ENCODE measurements at places on chromosomes 6 and 20.
A peak's percentile ranks its signal among the peaks of the same experiment; 100 is the strongest.

GRCh38 chr6:137678451-137678850, 184.3 kb upstream of the OLIG3 start:
- no peak for DNase-seq

DNA sequence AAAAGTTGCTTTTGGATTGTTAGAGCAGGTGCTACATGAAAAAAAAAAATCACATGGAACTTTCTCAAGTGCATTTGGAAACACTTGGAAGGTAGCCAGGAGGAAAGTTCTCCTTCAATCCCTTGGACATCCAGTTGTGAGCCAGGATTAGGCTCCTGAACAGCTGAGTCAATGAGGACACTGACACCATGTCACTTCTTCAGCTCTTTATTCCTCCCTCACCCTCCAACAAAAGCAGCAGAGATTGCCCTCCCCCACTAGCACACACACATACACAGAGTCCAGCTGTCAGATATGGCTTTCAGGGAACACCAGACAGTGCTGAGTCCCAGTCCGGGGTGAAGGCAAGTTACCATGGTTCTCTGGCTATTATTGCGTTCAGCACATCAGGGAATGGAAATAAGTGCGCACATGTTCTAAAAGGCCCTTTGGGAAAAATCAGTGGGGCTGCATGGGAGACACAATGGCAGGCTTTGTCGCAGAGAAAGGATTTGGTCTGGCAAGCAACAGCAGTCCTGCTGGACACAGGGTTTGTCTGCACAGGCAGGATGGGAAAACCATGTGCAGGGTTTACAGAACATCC, 124.7 kb upstream of the MARCKS start:
- no peak for DNase-seq

DNA sequence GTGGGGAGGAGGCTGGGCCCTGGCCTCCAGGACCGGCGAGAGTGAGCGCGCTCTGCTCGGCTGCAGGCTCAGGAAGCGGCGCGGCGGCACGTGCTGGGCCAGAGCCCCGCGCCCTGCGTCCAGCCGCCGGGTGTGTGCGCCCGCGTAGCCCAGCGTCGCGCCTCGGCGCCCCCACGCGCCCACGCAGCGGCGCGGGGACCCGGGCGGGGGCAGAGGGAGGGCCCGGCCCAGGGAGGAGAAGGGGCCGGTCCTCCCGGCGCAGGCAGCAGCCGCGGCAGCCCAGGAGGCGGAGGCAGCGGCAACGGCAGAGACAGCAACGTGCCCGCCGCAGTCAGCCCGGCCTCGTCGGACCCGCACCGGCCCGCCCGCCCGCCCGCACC, at the start of gene EYA2:
TSS of gene EYA2 (plus strand) at position 265 of the 380 bp plus-strand sequence. CDS start 95,168 bp downstream, outside the sequence.
- no peak for DNase-seq

GRCh38 chr6:9116026-9116425, 680.7 kb upstream of the SLC35B3 start:
- DNase-seq = peak; percentile 34

DNA sequence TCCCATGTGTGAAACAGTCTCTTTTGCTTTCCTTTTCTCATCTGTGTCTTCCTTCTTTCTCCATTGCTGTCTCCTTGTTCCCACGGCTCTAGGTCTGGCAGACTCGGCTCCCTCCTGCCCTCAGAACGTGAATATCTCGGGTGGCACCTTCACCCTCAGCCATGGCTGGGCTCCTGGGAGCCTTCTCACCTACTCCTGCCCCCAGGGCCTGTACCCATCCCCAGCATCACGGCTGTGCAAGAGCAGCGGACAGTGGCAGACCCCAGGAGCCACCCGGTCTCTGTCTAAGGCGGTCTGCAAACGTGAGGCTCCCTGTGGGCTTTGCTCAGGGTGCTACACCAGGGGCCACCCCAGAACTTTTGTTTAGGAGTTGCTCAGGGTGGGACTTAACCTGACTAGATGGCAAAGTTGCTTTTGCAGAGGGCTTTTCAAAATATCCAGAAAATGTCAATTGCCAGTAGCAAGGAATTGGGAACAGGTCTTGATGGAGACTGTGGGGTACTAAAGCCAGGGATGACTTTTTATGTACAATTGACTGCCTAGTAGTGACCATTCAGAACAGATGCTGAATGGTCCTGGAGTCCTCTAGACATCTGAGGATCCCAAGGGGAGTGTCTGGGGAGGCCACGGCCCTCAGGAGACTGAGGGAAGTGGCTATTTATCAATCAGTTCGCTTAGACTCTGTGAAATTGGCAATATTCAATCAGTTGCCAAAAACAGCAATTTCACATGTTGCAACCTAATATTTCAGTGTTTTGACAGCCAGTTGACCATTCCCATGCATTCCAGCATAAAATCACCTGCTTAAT, 550 bp downstream of the C2 start:
- no peak for DNase-seq

GRCh38 chr6:29762781-29763214, 39.6 kb downstream of the HLA-F start:
- no peak for DNase-seq

- no peak for DNase-seq
Measured at GRCh38 chr6:20178327-20178726, 33.9 kb downstream of the MBOAT1 start.

DNA sequence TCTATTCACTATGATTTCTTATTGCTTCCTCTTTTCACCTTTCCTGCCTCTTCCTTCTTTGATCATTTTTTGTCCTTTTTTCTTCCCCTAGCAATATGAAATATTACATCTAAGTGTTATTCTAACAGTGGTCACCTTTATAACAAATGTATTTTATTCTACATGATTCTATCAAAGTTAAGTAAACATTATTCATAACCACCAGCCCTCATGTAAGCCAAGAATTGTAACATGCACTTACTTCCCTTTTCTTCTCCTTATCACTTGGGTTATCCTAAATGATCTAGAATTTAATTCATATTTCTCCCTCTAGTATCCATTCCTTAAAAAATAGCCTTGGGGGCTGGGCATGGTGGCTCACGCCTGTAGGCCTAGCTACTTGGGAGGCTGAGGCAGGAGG, 88.3 kb upstream of the SLC22A23 start:
- DNase-seq = no peak

DNA sequence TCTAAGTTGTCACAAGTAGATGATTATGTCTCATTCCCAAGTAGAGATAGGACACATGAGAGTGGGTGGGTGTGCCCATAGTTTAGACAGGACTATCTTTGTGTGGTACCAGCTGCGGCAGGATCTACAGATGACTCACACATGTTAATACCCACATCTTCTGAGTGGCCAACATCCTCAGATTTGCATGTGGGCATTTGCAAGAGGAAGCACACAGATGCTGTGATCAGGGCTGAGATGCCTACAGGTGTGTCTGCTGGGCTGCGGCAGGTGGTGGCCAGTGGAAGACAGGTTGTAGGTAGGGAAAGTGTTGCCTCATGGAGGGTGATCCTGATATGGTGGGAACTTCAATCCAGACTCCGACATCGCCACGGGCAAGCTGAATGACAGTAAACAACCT, 50.8 kb downstream of the UTRN start:
- no peak for DNase-seq

GRCh38 chr20:35743693-35744491, 1.8 kb upstream of the RBM39 start:
- no peak for DNase-seq

DNA sequence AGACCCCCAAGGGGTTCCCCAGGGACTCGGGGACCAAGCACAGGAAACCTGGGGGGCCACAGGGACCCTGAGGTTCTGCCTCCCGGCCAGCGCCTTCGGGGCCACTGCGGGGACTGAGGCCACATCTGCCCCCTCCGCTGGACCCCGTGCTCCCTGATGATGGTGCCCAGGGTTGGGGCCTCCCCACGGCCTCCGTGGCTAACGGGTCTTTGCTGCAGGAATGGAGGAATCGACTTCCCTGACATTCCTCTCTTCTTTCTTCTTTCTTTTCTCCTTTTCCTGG, 330.2 kb downstream of the TAF4 start:
- DNase-seq = no peak

DNA sequence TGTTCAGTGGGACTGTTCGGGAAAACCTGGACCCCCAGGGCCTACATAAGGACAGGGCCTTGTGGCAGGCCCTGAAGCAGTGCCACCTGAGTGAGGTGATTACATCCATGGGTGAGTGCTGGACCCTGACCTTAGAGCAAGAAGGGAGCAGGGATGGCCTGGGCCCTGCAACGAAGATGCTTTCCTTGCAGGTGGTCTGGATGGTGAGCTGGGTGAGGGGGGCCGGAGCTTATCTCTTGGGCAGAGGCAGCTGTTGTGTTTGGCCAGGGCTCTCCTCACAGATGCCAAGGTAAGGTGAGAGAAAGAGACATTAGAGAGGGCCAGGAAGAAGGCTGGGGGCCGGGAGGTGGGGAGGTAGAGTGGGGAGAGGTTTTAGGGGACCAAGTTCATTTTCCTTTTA, 6.4 kb downstream of the DLK2 start:
- DNase-seq = no peak

DNA sequence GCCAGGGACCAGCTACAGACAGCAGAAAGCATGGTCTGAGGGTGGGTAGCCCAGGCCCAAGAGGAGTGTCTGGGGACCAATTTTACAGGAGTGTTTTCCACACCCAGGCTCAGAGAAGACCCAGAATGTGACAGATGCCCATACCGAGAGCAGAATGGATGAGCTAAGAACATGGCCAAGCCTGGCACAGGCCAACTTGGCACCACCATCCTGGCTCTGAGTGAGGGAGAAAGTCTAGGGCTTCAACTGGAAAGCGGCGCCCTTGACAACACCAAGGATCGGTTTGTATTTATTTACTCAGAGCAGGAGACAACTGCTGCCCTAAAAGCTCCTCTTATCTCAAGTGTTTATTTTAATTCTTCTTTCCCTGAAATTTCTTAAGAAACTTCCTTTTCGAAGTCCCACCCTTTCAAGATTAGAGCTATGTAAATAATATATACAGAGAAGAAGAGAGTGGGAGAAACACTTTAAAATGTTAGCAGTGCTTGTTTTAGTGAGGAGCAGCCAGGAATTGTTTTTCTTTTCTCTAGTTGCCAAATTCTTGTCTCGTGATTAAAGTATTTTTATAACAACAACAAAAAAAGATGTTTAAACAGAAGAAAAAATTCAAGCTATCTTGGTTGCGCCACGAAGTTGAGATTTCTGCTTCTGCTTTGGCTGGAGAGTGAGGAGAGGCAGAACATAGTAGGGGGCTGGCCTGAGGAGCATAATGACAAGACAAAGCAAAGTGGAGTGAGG, 16.2 kb downstream of the TNXB start:
- DNase-seq = peak; percentile 74

DNA sequence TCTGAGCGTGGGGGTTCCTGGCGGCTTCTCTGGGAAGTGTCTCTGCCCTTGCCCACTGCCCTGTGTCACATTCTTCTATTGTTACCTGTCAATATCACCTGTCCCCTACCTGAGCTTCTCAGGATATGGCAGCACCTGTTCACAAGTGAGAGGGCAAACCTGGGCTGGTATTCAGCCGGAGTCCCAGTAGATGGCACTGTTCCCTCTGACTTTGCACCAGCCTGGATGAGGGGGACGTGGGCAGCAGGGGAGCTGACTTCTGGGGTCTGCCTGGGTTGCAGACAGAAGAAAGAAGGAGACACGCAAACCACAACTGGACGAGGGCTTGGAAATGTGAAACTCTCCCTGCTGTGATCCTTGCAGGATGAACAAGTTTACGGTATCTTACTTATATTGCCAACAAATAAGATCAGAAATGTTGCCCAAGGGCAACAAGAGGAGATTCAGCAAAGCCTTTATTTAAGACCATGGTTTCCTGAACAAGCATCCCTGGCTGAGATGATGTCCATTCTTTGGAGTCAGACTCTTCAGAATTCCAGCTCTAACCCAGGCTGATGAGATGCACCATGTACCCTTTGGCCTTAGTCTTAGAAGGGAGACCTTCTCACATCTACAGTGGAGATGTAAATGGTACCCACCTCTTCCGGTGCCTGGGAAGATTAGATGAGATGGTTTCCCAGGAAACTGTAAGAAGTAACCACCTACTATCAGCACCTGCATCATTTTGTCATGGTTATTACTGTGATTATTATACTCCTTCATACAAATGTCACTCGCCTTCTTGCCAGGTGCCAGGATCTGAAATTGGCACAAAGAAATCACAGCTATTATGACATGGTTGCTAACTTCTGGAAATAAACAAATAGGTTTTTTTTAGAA, 400.0 kb upstream of the CDH4 start:
- no peak for DNase-seq

DNA sequence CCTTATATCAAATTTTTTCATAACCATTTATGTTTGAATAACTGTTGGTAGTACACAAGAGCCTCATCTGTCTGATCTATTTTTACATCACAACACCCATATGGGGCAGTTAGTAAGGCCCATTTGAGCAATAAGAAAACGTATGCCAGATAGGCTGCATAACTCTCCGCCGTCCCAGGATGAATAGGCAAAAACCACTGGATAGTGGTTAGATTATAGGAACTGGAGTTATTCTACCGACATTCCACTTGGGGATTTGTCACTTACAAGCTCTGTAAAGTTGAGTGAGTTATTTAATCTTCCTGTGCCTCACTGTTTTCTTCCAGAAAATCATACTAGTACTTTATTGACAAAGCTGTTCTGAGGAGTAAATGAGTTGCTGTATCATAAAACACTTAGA, 881.9 kb downstream of the QKI start:
- DNase-seq = no peak

GRCh38 chr6:45477278-45477677, 99.5 kb upstream of the SUPT3H start:
- no peak for DNase-seq

DNA sequence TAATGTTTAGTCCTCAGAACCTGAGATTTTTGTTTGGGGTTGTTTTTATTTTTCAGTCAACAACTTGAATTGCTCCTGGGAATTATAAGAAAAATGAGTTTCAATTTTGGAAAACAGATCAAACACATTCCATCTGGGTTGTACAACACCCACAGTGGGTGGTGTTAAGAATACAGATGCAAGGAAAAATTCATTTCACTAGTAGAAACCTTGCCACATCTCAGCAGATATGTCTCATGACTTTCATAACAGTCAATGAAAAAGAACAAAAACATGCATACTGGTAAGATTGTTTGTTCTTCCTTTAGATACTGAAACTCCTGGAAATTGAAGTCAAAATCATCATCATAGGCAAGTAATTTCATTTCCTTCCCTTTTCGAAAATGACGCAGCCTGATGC, 78.9 kb downstream of the MOXD1 start:
- no peak for DNase-seq
